ENCODE measurements at places on chromosomes 11 and 22.

GRCh38 chr22:29581799-29582198, 886 bp upstream of the NIPSNAP1 start:
- DNase-seq, result no peak

DNA sequence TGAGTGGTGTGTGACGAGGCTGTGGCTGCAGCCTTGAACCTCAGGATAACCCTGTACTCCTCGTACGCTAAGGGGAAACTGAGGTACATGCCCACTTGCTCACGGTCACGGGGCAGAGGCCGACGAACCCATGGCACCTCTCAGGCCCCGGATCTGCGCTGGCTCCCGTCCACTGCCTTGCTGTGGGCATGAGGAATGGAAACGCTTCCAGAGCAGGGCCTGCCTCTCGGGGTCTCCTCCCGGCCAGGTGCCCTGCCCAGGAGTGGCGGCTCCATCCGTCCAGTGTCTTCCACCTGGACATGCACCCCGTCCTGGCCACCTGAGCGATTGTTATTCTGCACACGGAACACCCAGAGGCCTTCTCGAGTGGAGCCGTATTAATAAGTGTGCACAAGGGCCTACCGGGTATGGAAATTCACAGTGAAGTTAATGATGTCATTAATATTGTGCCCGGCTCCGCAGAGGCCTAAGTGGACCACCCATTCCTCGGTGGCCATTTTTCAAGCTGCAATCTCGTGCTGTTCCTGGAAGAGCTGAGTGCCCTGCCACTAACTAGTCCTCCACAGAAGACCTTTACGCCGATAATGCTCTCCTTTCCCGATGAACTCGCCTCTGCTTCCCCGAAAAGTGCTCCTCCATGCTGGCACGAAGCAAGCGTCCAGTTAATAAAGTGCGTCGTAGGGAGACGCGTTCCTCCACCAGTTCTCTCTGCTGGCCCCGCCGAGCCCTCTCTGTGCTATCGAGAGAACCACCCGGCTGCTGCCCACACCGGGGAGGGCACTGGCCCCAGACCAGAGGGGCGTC, 927.9 kb downstream of the BRD1 start:
- DNase-seq, result no peak

GRCh38 chr11:91700854-91701253, 523.8 kb upstream of the FAT3 start:
- DNase-seq, result no peak

DNA sequence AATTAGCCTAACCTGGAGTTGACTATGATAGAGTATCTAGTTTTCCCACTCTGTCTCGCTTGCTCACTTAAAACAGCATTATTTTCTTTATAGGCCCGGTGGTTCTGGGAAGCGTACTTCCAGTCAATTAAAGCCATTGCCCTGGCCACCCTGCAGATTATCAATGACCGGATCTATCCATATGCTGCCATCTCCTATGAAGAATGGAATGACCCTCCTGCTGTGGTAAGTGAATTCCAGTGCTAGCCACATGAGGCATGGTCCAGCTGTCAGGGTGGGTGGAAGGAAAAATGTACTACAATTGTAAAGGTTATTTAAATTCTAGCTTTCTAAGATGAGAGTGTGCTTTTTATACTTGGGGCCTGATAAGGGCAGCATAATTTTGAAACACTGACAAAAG, 76.0 kb downstream of the EXT2 start:
- DNase-seq, result no peak

DNA sequence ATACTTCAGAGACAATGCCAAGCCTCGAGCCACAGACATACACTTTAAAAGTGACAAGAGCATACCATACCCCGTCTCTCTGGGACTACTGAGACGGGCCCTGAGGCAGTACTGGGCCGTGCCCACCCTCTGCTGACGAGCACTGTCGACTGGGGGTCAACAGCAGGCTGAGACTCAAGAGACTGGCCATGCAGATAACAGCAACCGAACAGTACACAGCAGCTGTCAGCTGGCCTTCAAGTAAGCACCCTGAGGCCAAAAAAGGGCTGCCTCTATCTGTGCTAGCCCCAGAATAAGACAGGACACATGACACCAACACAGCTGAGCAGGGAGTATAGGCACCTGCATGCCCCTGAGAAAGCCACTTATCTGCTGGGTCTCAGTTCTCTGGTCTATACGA, 18.9 kb upstream of the TMEM121B start:
- no peak for DNase-seq

GRCh38 chr22:23909296-23909898, 15.2 kb downstream of the MIF start:
- no peak for DNase-seq

DNA sequence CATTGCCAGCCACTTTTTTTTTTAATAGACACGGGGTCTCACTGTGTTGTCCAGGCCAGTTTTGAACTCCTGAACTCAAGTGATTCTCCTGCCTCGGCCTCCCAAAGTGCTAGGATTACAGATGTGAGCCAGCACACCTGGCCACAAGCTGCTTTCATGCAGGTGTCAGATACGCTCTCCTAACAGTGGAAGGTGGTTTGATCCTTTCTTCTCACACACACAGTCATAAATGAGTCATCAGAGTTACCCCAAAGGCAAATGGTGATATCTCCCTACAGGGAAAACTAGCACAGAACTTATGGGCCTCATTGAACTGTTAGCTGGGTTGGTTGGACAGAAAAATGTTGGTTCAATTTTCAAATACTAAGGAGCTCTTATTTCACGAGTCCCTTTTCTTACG, 38.2 kb upstream of the UBASH3B start:
- DNase-seq, result no peak

DNA sequence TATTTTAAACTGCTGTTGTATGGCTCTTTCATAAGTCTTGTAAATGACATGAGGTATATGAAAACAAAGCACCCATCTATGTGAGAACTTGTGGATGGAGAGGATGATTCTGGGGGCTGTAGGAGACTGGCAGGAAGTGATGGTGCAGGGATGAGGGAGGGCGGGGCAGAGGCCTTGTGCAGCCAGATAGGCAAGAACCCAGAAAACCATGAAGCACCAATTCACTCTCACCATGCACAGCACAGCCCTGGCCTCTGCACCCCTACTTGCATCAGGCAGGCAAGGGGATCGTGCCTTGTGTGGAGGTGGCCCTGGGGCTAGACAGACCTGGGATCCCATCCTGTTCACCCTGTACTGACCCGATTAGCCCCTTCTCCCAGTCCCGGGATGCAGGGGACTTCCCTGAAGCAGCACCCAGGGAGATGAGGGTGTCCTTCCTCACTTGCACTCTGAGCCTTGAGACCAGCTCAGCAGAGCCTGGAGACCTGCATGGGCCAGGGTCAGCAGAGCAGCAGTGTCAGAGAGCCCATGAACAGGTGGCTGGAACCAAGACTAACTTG, 85.5 kb downstream of the MORC2 start:
- no peak for DNase-seq

DNA sequence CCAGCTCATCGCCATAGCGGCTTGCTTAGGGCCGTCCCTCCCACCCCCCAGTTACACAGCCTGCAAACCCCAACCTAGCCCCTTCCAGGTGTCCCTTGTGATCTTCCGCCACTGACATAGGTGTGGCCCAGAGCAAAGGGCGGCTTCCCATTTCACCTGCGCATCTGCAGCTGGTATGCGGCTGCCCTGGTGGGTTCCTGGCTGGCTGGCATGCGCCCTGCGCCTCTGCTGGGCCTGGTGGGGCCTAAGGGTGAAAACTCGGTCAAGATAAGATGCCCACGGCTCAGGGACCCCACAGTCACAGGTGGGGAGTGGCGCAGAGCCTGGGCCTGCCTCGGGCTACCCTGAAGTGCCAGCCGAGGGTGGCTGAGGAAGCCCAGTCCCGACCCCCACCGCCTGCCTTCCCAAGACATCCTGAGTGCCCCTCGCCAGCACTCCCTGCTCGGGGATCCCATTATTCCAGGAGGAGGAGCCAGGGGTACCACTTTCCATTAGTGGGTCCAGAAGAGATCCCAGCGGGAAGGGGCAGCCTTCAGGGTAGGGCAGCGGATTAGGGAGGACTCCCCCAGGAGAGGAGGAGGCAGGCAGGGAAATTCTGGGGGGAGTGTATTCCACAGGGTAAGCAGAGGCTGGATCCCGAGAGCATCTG, 36.9 kb upstream of the KCNQ1OT1 start:
- DNase-seq, result no peak

- DNase-seq, result no peak
These were observed 27.7 kb downstream of the SUSD2 start for GRCh38 chr22:24209016-24209415.

GRCh38 chr11:13193613-13194012, 84.0 kb upstream of the BMAL1 start:
- no peak for DNase-seq

- no peak for DNase-seq
These were observed 2.6 kb upstream of the MMP10 start for GRCh38 chr11:102783016-102783415.

GRCh38 chr11:75642402-75643113, 26.3 kb downstream of the MAP6 start:
- DNase-seq, result no peak

- DNase-seq, result no peak
These were observed 165.5 kb upstream of the NTM start for GRCh38 chr11:131204765-131205380.

- no peak for DNase-seq
These were observed at the start of gene SCN2B for GRCh38 chr11:118175993-118176777. Gene SCN2B (minus strand): TSS chr11:118176639. CDS start chr11:118176431, 208 bp downstream.

Measured in stimulated activated CD8-positive, alpha-beta memory T cell treated with anti-CD3 and anti-CD28 coated beads, Interleukin-4, amount 100 ng/mL, for 4 hours (primary cell).